GM23338 (cell line): ENCODE measurements at places on chromosomes 2 and 18. TPM values are rescaled to one million over a fixed set of nuclear protein-coding genes. Genes with fewer than 3 reads are reported as not detected.

- H3K27me3 ChIP-seq = peaks cover 68% of the 10 kb centered on the region
- H3K4me1 ChIP-seq = peaks cover 11% of the 10 kb centered on the region
- DNase-seq = peak; percentile 87
- H3K4me3 ChIP-seq = peak within 1 kb of the TSS; percentile 87
Observed at GRCh38 chr18:36297417-36298125, at the start of gene FHOD3. TSS of gene FHOD3 (plus strand) at chr18:36297713. CDS start at chr18:36297836, 123 bp downstream.

DNA sequence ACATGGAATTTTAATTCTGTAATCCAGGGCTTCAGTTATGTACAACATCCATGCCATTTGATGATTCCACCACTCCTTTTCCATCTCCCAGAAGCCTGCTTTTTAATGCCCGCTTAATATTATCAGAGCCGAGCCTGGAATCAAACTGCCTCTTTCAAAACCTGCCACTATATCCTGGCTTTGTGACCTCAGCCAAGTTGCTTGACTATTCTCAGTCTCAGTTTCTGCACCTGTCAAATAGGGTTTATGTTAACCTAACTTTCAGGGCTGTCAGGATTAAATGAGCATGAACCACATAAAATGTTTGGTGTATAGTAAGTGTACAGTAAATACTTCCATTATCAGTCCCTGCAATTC, 108.7 kb downstream of the XRCC5 start:
- no peaks in the 10 kb centered on the region for H3K4me1 ChIP-seq
- no peaks in the 10 kb centered on the region; the same call in 1 of the 2 replicates for H3K36me3 ChIP-seq
- H3K4me3 ChIP-seq = no peak overlapping the region
- H3K27me3 ChIP-seq = no peaks in the 10 kb centered on the region
- no peak for DNase-seq

DNA sequence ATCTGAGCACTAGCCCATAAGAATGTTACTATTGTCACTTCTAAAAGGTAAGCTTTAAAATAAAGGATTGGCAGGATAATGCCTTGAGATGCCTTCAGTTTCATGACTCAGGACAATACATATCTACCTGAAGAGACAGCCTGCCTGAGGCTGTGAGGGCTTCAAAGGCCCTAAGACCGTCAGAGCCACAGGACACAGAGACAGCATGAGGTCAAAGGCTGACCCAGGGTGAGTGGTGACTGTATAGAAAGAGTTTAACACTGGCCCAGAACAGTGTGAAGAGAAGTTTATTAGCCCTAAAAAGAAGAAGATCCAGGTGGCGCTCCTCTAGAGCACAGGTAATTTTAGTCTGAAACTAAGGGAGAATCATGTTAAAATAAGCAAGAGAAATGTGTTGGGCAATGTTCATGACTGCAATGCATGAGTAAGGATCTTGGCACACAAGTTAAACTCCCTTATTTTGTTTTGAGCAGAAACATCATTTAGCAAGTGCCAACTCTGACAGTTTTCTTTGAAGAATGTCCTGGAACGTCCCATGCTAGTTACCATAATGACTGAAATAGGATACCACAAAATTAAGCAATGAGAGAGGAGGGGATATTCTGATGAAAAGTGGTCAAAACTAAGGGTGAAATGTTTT, 78.1 kb upstream of the FAM110C start:
- H3K4me1 ChIP-seq = no peaks in the 10 kb centered on the region
- H3K36me3 ChIP-seq = no peaks in the 10 kb centered on the region
- H3K27me3 ChIP-seq = no peaks in the 10 kb centered on the region
- no peak for DNase-seq
- no peak overlapping the region for H3K4me3 ChIP-seq

- no peak for DNase-seq
- no peak overlapping the region for H3K4me3 ChIP-seq
- no peaks in the 10 kb centered on the region for H3K4me1 ChIP-seq
- no peak overlapping the region for H3K27ac ChIP-seq
- no peaks in the 10 kb centered on the region for H3K27me3 ChIP-seq
Observed at GRCh38 chr2:203897544-203897943, 30.0 kb downstream of the CTLA4 start.

The RAB6C gene
- polyA plus RNA-seq = 0.07 TPM in 1 of 2 replicates, not detected in the other
